ENCODE measurements at places on chromosomes 11 and 22.

DNA sequence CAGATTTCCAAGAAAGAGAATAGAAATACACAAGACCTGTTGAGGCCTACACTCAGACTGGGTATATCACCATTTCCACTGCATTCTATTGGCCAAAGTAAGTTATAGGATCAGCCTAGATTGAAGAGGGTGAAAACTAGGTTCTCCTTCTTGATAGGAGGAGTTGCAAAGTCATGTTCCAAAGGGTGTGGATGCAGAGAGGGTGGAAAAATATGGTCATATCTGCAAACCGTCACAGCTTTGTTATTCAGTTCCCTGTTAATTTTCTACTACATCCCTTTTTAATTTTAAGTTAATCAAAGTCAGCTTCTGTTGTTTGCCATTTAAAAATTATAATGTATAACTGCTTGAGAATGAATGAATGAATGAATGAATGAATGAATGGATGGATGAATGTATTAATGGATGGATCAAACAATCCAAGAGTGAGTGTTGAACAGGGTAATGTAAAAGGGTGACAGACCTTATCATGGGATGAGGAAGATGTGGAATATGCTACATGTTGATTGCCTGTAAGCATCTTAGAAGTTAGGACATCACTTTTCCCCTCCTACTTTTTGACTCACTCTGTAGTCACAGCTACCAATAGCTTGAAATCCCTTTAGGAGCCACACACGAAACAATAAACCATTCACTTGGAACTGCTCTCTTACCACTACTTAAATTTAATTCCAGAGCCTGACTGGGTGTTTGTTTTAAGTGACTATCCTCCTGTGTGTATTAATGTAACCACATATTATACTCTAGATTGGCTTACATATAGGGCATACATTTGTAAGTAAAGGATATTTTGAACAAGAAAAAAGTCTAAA lies 121.5 kb downstream of the CCDC34 start:
- DNase-seq: no peak

DNA sequence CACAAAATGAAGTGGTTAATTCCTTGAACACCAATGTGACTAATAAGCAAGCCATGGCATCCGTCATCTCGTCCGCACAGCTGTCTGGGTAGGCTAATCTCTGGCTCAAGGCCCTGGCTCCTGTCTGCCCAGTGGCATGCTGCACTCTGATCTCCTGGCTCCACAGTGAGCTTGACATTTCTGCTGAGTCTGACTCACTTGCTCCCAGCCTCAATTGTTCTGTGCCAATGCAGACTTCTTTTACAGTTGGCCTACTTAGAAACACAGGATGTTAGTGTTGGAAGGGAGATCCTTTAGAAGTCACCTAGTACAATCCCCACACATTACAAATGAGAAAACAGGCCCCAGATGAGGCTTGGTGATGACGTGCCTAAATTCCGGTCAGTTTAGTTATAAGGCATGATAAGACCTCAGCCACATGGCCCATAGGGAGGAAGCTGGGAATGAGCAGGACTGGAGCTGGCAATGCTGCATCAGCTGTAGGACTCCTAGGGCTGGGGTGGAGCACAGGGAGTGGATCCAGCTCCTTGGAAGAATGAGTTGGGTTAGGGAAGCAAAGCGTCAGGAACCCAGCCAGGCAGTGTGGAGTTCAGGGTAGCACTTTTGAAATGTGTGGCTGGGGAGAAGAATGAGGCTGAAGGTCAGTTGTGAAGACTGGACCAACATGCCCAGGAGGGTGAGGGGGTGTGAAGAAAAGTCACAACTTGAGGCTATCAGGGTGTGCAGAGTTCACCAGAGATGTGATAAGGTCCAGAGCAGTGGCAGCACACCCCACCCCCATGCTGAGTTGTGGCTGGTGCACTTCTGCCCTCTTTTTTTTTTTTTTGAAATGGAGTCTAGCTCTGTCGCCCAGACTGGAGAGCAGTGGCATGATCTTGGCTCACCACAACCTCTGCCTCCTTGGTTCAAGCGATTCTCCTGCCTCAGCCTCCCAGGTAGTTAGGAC lies 70.2 kb upstream of the EED start:
- no peak for DNase-seq

DNA sequence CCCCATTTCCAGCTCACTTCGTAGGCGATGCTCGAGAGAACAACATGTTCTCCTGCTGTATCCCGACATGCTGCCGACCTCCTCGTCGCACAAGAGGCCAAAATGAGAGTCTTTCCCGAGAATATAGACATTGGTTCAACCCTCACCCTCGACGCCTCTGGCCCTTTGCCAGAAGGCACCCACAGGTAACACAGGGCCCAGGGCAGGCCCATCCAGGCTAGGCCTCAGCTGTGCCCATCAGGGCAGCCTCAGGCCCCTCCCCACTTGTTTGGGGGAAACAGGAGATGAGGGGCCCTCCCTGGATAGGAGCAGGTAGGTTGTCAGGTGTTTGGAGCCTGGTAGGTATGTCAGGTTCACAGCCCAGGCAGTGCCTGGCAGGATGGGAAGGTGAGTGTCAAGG lies 2.7 kb upstream of the RGL4 start:
- DNase-seq: no peak

DNA sequence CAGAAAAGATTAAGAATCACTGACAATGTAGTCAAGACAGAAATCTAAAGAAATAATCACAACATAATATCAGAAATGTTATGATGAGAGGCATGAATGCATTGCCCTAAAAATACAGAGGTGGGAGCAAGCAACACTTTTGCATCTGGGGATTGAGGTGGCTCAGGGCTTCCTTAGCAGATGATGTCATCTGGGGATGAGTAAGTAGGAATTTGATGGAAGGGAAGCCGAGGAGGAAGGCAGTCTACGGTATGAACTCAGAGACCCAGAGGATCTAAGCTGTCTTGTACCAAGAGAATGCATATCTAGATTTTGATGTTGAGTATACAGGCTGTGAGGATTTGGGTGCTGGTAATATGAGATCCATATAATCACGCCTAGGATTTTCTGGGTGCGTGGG lies 193.0 kb upstream of the SNX19 start:
- DNase-seq: no peak

DNA sequence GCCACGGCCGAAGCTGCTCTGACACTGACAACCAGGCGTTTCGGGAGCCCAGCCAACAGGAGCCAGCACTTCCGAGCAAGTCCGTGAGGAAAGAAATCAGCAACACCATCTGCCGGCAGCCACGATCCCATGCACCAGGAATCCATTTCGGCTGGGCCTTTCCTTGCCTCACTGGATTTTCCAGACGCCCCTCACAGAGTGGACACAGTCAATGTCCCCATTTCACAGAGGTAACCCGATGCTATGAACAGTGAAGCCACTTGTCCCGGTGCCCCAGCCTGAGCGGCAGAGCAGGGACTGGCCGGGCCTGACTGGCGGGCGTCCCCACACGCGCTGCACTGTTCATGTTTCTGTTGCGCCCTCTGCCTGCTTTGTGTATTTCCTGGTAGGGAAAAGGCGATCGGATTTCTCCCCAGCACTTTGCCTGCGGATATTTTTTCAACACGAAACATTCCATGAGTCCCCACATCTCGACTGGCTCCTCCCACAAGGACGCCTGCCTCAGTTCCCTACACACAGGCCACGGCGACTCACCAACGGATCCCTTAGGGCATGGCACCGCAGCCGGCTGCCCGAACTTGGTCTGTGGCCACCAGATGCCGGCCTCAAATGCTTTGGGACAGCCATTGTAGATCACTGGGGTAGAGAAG lies 55.3 kb downstream of the TRMU start:
- no peak for DNase-seq

DNA sequence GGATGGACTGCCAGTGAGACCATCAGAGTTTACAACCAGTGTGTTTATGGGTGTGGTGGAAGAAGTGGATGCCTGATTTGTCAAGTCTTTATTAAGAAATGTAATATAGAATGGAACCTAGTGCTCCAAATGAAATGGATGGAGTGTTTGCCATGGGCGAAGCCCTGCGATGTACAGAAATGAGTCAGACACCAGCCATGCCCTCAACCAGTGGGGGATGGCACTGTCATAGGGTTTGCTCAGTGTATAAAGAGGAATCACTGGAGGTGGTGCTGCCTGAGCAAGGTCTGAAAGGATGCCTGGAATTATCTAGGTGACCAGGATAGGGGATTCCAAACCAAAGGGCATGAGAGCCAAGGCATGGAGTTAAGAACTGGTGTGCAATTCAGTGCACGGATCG lies 120.9 kb upstream of the MTNR1B start:
- DNase-seq: no peak

DNA sequence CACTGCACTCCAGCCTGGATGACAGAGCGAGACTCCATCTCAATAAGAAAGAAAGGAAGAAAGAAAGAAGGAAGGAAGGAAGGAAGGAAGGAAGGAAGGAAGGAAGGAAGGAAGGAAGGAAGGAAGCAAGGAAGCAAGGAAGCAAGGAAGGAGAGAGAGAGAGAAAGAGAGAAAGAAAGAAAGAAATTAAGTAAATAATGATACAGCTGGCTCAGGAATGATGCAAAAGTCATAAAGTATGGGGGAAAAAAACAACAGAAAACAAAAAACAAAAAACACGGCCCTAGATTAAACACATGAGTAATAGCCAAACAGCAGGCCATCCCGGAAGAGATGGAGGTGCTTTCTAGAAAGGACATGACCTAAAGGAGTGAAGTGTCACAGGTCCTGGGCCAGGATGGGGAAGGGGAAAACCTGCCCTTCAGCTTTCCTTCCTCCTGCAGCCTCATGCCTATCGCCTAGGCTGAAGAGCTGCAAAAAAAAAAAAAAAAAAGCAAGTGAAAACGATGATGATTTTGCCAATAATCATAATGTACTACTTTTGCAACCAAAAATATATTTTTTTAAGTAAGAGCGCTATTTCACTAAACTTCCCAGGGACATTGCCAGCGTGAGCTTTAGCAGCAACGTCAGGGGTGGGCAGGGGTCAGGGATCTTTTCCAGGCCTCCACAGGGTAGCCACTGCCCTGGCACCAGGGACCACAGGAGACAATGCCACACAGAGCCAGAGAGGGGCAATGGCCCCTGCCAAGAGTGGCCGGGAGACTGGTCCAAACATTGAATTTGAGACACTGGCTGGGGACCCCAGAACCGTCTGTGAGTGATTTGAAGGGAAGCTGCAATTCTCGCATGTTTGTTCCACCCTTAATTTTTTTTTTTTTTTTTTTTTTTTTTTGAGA lies 28.2 kb upstream of the TMPRSS4 start:
- no peak for DNase-seq

DNA sequence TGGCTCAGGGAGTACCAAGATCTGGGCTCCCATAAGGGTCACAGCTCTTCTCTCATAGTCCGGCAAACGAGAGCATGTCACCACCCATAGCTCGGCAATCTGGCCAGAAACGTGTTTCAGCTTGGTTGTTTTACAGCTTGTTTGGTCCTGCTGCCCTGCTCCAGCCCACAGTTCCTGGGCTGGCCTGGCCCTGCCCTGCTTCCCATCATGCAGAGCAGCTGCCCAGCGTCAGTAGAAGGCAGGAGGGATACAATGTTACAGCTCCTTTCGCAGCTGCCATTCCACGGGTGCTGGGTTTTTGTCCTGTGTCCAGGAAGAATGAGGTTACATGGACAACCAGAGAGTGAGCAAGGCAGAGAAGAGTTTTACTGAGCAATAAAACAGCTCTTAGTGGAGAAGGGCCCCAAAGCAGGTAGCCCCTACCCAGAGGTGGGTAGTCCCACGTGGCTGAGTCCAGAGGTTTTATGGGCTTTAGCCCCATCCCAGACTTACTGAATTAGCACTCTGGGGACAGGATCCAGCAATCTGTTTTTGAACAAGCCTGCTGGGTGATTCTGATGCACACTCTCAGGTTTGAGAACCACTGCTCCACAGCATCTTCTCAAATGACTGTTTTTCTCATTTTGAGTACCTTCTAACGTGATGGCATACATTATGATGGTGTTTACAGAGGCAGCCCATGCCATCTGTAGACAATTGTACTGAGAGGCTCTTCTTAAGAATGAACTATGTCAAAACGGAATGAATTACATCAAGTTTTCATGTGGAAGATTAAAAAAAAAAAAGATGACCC lies 5.8 kb upstream of the MS4A18 start:
- no peak for DNase-seq

DNA sequence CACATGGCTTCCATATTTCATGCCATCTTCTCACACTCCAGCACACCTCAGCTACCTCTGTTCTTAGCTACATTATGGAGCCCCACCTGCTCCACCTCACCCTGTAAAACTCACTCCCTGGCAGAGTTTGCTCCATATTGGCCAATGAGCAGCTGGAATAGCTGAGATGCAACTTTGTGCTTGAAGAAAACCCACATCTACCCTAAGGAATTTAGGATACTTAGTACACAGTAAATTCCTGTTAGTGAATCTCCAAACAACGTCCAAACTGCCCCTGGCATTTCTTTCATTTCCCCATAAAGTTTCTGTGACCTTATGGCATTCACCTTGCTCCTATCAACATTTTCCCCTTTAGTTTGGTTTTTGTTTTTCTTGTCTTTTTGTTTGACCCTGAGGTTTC lies 2.2 kb upstream of the VWCE start:
- DNase-seq: no peak

GRCh38 chr22:50085211-50085972 lies at the start of gene MLC1:
MLC1 (minus strand) TSS chr22:50085426; CDS start chr22:50084902, 524 bp downstream.
- DNase-seq: no peak

DNA sequence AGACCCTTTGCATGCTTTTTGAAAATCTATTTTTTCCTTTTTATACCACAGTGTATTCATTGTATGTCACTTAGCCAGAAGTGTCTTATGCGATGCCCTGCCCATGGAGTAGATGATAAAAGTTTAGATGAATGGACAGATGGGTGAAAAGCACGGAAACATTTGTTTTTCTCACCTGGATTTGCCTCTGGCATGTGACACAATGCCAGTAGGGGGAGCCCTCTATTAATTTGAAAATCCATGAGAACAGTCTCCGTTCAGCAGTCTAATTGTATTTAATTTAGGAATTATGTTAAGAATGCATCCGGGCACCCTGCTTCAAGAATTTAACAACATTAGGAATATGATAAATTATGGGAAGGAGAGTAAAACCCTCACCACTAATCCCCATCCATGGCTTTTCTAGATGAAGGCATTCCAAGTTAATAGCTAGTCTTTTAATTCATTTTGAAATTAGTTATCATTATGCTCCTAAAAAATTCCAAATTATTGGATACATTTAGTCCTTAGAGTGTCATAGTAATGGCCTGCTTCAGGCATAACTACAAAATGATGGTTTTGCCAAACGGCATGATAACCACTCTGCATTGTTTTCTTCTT lies 55.3 kb upstream of the ALKBH3 start:
- DNase-seq: no peak

DNA sequence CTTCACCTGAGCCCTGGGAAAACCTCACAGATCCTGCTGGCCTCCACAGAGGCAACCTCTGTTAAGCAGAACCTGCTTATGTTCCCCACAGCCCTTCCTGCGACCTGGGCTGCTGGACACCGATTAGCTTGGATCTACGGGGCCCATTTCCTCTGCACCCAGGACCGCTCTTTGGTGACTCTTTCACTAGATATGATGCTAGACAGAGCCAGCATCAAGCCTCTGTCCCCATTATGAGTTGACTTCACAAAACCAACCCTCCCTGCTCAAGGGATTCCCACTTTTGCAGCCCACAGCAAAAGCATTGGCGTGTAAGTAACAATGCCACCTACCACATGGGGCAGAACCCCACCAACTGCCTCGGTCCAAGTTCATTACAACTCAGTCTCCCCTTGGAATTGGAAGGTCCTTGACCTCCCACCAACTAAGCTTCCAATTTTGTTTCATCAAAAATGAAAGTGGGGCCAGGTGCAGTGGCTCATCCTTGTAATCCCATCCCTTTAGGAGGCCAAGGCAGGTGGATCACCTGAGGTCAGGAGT lies 15.2 kb upstream of the TMPRSS4 start:
- DNase-seq: no peak
